ENCODE measurements at places on chromosomes 4 and X.

DNA sequence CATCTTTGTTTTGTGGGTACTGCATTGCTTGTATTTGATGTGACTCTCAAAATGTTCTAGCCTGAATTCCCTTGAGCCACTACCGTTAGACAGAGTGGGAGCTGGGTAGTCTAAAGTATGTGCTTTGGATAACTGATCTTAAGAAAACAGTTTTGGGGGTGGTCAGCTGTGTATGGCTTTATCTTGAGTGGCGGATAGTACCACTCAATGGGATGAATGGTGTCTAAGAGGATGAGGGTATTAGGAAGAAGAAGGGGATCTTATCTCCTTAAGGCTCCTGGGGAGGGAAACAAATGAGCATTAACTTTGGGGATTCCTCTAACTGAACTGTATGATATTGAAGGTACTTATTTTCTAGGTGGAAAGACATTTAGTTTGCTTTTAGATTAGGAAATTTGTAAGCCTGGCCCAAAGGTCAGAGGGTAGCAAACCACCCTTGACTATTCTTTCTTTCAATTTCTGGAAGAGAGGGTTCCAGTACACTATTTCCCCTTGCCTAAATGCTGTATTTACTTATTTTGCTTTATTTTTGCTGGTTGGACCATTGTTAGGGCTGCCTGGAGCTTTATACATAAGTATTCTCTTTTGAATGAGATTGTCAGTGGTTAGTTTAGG lies 11.3 kb downstream of the BMP2K start:
- DNase-seq, result no peak

GRCh38 chrX:1700757-1701156 lies 85.9 kb downstream of the ASMT start:
- DNase-seq, result no peak

- no peak for DNase-seq
Observed at GRCh38 chr4:98406819-98407218, 145.6 kb downstream of the RAP1GDS1 start.

DNA sequence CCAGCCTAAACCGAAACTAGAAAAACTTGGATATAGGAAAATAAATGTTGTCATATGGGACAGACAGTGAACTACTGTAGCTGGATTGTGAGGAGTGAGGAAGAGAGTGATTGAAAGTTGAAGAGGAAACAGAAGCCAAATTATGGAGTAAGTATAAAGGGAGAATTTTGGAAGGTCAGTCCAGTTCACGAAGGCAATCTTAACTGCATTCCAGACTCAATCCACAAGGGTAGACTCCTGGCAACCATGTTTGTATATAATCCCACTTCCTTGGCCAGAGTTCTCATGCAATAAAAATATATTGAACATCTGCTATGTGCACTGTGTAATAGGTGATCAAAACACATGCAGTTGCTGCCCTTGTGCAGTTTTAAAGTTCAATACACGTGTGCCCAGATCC lies 58.6 kb upstream of the CAMK2D start:
- DNase-seq, result no peak

- no peak for DNase-seq
Observed at GRCh38 chr4:82801910-82802521, 3.4 kb upstream of the SCD5 start.

- no peak for DNase-seq
Observed at GRCh38 chr4:102836596-102836995, 9.2 kb upstream of the UBE2D3 start.

- DNase-seq, result no peak
Observed at GRCh38 chr4:189597341-189597740, 343.3 kb upstream of the FRG1 start.

DNA sequence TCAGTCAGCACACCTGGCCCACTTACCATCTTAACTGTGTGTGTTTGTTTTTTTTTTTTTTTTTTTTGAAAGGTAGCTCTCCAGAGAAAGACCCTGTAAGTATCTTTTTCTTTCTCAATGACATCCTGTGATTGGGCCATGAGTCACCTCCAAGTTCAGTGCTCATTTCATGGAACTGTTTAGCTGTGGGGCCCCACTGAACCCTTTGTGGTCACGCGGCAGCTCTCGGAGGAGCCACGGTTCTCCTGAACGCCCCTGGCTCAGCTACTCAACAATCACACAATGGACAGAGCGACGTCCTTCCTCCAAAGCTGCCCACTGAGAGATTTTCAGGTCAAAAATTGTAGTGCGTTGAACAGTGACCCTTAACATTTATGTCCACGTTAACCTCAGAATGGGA lies 14.2 kb upstream of the IL3RA start:
- no peak for DNase-seq

DNA sequence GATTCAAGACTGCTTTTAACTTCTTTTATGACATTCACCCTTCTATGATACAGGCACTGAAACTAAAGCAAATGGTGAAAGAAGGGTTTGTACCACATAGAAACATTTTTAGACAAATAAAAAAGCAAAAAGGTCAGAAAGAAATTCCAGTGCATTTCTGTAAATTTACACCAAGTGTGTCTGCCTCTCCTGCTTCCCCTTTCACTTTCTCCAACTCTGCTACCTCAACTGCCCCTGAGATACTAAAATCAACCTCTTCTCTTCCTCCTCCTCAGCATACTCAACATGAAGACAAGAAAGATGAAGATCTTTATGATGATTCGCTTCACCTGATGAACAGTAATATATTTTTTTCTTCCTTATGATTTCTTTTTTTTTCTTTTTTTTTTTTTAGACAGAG lies 187.9 kb downstream of the LRBA start:
- no peak for DNase-seq

DNA sequence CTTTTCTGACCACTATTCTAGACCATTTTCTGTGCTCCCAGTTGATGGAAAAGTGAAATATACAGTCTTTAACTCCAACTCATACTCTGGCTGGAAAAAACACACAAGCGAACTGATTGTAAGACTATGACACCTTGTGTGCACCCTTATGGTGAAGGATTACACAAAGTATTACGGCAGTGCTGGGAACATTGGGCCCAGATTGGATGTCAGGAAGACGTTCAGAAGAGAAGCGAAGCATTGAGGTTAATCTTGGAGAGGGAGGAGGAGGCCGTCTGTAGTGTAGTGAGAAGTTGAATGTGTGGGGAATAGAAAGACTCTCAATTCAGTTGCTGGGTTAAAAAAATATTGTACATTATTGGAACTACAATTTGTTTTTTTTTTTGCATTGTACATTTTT lies 50.0 kb downstream of the GRIA2 start:
- no peak for DNase-seq

- no peak for DNase-seq
Observed at GRCh38 chr4:99630857-99631360, 26.7 kb downstream of the C4orf54 start.

DNA sequence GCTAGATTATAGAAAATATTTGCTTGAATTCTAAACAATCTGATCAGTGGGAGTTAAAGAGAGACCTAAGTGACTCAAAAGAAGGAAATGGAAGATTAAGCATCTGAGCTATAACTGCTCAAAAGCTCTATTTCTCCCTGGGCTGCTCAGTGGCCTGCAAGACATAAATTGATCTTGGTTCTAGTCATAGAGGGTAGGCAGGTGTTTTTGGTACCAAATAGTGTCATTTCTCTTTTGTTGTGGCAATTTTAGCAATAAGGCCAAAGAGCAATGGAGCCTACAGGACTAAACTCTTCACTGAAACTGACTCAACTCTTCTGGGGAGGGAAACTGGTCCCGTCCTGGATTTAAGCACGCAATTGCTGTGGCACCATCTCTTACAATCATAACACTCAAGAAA lies 33.9 kb upstream of the BMP2K start:
- no peak for DNase-seq

GRCh38 chr4:140777894-140778293 lies 21.7 kb upstream of the TBC1D9 start:
- DNase-seq, result no peak

- DNase-seq, result no peak
Observed at GRCh38 chr4:142336251-142336934, 509.7 kb downstream of the INPP4B start.

- no peak for DNase-seq
Observed at GRCh38 chr4:179804440-179804839, 2362.2 kb upstream of the AGA start.

DNA sequence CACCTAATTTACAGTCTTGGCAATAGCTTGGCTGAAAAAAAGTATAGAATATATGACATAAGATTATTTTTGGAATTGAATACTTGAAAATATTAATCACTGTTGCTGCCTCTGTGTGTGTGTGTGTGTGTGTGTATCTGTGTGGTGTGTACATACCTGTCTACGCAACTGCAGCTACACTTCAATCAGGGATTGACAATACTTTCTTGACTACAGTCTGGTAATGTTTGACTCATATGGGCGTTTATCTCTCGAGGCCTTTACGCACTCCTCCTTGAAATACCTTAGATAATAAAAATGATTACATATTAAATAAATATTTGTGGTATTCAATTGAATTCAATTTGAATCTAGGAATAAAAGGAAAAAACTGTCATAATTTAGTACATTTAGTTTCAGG lies 565.2 kb downstream of the PCDH18 start:
- DNase-seq, result no peak

- no peak for DNase-seq
Observed at GRCh38 chr4:44532851-44533250, 84.2 kb upstream of the KCTD8 start.

GRCh38 chr4:123821861-123822260 lies 425.3 kb downstream of the SPRY1 start:
- no peak for DNase-seq

- no peak for DNase-seq
Observed at GRCh38 chr4:185654311-185654710, 119.0 kb upstream of the PDLIM3 start.

Data from COR-L47 (cell line).